Motor neuron (in vitro differentiated cells): ENCODE measurements at places on chromosomes 1 and 21. TPM values are rescaled to one million over a fixed set of nuclear protein-coding genes. Genes with fewer than 3 reads are reported as not detected.

The CNR2 gene
- 0.19 TPM in 1 of 2 replicates, not detected in the other for total RNA-seq

The PGLYRP4 gene
- total RNA-seq, result not detected in 2 replicates

The CHI3L2 gene
- 0.24 TPM in 2 replicates for total RNA-seq

The GNAT2 gene
- 0.42 TPM in 1 of 2 replicates, not detected in the other for total RNA-seq

The CD48 gene
- total RNA-seq, result 0.68 and 1.3 TPM in 2 replicates

The DDX20 gene
- 8.6 and 9.6 TPM in 2 replicates for total RNA-seq

The BRINP2 gene
- 3.7 and 4.0 TPM in 2 replicates for total RNA-seq

The C1orf53 gene
- total RNA-seq, result 8.9 and 9.9 TPM in 2 replicates

The HTR6 gene
- 0.31 and 1.0 TPM in 2 replicates for total RNA-seq

The C4BPA gene
- not detected in 2 replicates for total RNA-seq
